Left colon (tissue), 2 donors: ENCODE measurements at places on chromosomes 13 and 19.

DNA sequence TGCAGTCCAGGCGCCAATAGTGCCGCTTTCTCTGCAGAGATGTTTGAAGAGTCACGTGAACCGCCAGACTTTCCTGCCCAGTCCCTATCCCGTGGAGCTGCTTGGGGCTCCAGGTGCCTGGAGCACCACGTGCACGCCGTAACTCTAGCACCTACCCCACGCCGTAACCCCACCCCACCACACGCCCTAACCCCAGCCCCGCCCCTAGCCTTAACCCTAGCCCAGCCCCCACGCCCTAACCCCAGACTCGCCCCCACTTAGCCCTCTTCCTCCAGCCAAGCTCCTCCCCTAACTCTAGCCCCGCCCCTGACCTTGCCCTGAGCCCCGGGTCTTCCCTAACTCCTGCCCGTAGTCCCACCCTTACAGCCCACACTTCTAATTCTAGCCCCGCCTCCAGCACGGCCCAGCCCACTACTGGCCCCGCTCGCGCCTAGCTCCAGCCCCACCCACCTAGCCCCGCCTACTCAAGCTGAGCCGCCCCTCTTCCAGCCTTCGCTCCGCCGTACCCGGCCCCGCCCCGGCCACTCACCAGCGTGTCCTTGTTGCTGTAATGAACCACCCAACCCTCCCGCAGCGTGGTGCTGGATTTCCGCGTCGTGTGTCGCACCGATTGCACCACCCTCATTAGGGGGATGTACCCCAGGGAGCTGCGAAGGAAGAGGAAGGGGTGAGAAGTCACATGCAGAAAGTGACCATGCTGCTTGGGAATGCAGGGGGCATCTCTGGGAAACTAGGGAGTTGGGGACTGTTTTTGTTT, 19.5 kb downstream of the PRKD2 start:
- DNase-seq = peak; percentile 96

DNA sequence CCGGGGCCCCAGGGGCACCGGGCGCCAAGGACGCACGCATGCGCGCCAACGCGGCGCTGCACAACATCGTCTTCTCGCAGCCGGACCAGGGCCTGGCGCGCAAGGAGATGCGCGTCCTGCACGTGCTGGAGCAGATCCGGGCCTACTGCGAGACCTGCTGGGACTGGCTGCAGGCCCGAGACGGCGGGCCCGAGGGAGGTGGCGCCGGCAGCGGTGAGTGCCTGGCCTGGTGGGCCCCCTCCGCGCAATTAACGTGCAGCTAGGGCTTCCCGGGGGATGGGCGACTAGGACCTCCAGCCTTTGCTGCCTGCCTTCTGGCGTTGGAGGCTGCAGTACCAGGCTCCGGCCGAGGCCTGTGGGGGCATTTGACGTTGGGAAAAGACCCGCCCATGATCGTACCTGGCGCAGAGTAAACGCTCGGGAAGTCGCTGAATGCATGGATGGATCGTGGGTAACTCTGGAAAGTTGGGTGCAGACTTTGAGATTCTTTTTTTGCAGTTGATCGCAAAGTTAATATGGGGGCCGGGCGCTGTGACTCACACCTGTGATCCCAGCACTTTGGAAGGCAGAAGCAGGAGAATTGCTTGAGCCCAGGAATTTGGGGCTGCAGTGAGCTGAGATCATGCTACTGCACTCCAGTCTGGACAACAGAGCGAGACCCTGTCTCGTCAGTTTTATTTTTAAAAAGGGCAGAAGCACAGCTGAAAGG, 7.3 kb downstream of the APC2 start:
- DNase-seq = no peak

GRCh38 chr19:13932911-13933393, 5.3 kb downstream of the PODNL1 start:
- no peak for DNase-seq

DNA sequence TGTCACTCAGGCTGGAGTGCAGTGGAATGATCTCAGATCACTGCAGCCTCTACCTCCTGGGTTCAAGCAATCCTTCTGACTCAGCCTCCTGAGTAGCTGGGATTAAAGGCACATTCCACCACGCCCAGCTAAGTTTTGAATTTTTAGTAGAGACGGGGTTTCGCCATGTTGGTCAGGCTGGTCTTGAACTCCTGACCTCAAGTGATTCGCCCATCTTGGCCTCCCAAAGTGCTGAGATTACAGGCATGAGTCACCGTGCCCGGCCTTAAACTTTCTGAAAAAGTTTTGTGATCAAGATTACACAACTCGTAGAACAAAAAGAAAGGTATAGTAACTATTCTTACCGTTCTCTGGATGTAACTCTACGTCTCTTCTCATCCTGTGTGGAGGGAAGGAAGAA, 21.2 kb downstream of the DNMT1 start:
- DNase-seq = no peak

DNA sequence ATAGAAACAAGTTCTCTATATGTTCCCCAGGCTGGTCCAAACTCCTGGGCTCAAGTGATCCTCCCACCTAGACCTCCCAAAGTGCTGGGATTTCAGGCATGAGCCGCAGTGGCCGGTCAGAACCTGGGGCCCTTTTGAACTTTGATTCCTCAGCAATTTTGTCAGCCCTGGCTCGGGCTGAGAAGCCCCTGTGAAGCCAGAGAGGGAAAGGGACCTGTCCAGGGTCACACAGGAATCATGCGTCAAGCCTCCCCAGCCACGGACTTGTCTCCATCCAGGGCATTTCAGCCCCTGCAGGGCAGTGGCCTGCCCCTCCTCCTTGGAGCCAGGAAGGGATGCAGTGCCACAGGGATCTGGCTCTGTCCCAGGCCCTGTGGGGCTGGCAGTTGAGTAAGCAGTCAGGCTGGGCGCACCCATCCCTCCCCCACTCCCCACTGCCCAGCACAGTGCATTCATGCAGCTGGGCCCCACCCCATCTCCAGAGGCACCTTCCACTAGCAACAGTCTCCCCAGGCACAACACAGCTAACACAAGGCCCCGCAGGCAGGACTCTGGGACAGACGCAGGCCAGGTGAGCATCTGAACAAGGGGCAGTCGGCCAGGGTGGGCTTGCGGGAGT, at the start of gene CAPS:
Gene CAPS (plus strand): TSS at position 516 of the 619 bp plus-strand sequence. CDS start 153 bp downstream, outside the sequence.
- DNase-seq = peak; percentile 79

- peak; percentile 47 for DNase-seq
Observed at GRCh38 chr13:32537580-32538142, 934 bp downstream of the N4BP2L2 start.

DNA sequence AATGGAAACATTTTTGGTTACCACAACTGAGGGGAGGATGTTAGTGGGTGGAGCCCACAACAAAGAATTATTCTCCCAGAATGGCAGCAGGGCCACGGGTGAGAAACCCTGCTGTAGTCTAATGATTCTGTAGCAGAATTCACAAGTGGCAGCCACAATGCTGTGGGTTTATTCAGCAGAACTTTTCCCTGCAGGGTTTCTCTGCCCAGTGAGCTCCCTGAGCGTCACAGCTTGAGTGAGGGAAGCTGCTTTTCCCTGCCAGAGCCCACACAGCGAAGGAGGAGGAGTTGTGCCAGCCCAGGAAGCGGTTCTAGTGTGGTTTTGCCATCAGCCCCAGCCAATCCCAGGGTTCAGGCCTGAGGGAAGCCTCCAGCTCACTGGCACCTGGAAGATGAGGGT, 4.4 kb downstream of the ATP12A start:
- DNase-seq = no peak

GRCh38 chr19:54207983-54208783, 7.5 kb downstream of the RPS9 start:
- DNase-seq = peak; percentile 37

GRCh38 chr19:3867971-3868769, 668 bp downstream of the ZFR2 start:
- no peak for DNase-seq

GRCh38 chr19:13342672-13343071, 163.6 kb downstream of the CACNA1A start:
- no peak for DNase-seq

- no peak for DNase-seq
Observed at GRCh38 chr19:17137417-17137816, 61.8 kb downstream of the MYO9B start.

DNA sequence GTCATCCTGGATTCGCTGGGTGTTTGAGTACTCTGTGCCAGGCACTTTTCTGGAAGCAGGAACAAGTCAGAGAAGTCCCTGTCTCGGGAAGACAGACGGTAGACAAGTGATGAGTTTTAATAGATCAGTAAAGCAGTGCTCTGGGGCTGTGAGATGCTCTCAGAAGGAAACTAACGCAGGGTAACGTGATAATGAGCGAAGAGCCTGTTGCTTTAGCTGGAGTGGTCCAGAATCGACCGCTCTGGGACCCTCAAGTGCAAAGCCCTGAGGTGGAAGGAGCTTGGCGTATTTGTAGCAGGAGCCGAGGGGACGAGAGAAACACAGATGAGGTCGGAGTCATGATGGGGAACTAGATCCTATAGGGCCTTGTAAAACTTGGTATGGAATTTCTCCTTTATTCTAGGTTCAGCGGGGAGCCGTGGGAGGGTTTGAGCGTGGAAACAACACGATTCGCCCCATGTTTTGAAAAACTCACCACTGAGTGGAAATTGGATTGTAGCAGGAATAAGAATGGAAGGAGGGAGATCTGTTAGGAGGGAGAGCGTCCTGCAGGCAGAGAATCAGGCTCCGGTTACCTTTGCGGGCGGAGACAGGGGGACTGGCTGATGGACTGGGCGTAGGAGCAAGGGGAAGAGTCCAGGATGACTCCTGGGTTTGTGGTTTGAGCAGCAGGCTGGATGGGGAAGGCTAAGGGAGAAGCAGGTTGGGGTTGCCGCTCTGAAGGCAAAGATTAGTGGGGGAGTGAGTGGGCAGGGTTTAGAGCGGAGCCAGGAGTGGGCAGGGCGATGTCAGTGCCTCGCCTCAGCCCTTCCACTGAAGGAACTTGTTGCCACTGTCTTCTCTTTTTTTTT, 763 bp downstream of the POLD1 start:
- DNase-seq = no peak

GRCh38 chr19:21052902-21053301, 29.1 kb upstream of the ZNF714 start:
- no peak for DNase-seq

GRCh38 chr13:113296823-113297369, at the start of gene LAMP1:
TSS of gene LAMP1 (plus strand) at chr13:113297239. CDS start at chr13:113297435, 196 bp downstream.
- DNase-seq = peak; percentile 99

DNA sequence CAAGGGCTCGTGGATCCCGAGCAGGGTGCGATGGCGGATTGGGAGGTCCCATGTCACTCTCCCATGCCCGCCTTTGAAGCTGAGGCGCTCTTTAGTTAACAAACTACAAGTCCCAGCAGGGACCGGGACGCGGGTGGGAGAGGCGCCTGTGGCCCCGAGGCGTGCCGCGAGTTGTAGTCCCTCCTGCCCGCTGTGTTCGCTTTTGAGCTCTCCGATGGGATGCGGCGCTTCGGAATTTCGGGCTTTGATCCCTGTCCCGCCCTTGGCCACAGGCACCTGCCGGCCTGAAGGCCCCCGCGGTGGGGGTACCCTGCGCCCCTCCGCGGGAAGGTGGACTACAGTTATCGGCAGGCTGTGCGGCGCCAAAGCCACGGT, 11.0 kb downstream of the CYTH2 start:
- DNase-seq = peak; percentile 53

DNA sequence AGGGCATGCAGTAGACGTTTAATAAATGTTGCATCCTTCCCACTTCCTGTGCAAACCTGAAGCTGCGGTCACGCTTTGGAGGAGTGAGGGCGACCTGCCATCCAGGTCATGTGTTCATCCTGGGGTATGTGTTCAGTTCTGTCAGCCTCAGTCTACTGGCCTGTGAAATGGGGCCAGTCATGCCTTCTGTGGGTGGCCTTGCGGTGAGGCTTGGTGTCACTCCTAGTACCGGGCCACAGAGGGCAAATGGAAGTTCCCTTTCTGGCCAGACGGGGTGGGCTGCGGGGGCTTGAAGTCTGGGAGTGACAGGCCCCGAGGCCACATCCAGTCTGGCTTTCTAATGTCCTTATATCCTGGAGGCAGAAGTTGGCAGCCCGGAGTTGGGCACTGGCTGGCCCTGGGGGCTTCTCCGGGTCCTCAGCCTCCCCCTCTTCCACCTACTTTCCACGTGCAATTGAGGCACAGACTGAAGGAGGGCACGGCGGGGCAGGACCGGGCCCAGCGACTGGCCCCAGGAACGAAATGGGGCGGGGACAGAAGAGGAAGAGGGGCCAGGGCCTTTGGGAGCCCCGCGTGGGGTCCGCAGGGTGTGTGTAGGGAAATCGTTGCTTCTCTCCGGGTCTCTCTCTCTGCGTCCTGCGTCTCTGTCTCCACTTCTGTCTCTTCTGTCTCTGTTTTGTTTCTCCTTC, 11.1 kb downstream of the PDE4A start:
- peak; percentile 65 for DNase-seq

- no peak for DNase-seq
Observed at GRCh38 chr13:98439896-98440295, 137.0 kb downstream of the STK24 start.
